Right lobe of liver (tissue), 6 donors: ENCODE measurements at places on chromosomes 6 and 20. TPM values are rescaled to one million over a fixed set of nuclear protein-coding genes. Genes with fewer than 3 reads are reported as not detected.

The IPCEF1 gene
- 0.90 TPM for total RNA-seq

- no peak overlapping the region for H3K4me3 ChIP-seq
- DNase-seq, result no peak
- H3K27ac ChIP-seq, result no peak overlapping the region
These were observed 32.8 kb upstream of the ZNFX1 start for GRCh38 chr20:49310705-49311104.

GRCh38 chr6:149318581-149319286 lies 1.2 kb downstream of the TAB2 start:
- no peak for DNase-seq
- peak overlapping the region; percentile 89 for H3K4me3 ChIP-seq
- no peaks in the 10 kb centered on the region for H3K27me3 ChIP-seq

DNA sequence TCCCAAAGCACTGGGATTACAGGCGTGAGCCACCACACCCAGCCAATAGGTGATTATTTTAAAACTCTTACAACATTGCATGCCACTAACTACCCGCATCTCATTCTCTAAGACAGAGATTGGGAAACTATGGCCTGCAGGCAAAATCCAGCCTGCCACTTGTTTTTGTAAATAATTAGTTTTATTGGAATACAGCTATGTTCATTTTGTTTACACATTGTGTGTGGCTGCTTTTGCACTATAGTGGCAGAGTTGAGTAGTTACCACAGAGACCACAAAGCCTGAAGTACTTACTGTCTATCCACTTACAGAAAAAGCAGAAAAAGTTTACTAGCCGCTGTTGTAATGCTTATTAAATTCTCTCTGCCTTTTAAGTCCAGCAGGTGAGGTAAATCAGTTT lies 16.4 kb upstream of the PKIG start:
- no peak for DNase-seq
- no peaks in the 10 kb centered on the region for H3K36me3 ChIP-seq
- H3K4me1 ChIP-seq, result no peaks in the 10 kb centered on the region
